Caudate nucleus (tissue), 63 donors: ENCODE measurements at places on chromosomes 1 and 21.

GRCh38 chr1:160808289-160808688 lies 12.3 kb downstream of the LY9 start:
- DNase-seq = no peak

GRCh38 chr1:67020304-67020703 lies 33.6 kb downstream of the SLC35D1 start:
- no peak for DNase-seq

DNA sequence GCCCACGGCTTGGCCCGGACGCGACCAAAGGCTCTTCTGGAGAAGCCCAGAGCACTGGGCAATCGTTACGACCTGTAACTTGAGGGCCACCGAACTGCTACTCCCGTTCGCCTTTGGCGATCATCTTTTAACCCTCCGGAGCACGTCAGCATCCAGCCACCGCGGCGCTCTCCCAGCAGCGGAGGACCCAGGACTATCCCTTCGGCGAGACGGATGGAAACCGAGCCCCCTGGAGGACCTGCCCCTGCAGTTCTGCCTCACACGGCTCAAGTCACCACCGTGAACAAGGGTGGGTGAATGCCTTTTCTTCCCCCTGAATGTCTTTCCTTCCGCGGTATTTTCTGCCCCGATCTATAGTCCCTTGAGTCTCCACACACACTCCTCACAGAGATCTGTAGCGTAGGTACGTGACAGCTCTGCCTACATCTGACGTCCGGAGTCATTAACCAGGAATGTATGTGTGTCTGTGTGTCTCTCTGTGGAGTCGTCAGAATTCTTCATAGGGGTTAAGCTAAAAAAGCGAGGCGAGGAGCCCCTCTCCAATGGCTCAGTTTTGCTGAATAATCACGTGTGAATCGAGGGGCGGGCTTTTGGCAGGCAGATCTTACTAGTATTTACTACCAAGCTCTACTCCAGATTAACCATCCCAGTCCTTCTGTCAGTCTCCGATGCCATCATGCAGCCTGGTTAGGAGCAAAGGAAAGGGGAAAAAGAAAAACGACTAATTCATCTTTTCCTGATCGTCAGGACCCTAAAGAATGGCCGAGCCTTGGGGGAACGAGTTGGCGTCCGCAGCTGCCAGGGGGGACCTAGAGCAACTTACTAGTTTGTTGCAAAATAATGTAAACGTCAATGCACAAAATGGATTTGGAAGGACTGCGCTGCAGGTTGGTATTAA lies at the start of gene CDKN2C:
TSS of gene CDKN2C (plus strand) at position 635 of the 898 bp plus-strand sequence. CDS start at position 759, 124 bp downstream.
- peak; percentile 71 for DNase-seq

DNA sequence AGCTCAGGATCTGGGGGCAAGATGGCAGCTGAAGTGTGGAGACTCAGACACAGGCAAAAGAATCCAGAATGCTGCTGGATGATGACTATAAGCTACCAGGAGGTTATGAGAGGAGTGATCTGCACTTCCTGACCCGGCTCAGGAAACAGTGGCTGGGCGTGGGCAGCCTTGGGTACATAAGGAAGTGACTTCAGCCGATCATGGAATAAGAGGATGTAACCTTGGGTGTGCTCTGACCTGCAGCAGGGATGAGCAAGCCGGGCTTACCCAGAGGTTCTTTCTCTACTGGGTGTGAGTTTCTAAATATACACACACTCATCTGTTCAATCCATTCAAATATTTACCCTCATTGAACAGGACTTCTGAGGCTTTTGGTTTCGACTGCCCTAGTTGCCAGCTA lies 62.7 kb downstream of the CD34 start:
- no peak for DNase-seq

DNA sequence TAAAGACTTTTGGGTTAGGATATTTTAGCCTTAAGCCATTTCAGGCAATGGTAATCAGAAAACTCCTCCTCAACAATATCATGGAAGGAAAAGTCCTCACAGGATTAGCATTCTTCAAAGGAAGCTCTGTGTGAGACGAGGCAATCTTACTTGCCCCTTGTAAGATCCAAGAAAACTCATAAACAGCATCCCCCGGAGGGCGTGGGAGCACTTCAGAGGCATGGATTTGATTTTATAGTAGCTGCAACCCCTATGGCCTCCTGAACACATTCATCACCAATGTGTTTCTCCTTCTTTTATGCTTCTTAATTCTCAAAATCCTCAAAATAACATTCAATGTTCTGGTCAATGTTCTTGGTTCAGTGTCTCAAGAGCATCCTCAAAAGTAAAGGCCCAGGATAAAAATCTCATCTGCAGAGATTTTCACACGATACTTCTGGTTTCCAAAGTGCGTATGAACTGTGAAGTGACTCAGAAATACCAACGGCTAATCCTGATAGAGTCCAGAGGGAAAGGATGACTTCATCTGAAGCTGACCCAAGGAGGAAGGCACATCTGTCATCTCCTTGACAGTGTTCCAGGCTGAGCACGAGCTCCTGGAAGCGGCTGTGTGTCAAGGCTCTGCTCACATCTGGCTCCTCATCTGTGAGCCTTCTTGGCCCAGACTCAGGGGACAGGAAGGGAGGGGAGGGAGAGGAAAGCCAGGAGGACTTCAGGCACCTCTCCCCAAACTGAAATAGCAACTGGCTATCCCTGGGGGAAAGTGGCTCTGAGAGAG lies 49.3 kb upstream of the PSEN2 start:
- no peak for DNase-seq

GRCh38 chr1:118271883-118272282 lies 86.9 kb upstream of the SPAG17 start:
- DNase-seq = no peak

- DNase-seq = no peak
Observed at GRCh38 chr1:186569856-186570255, 108.9 kb upstream of the PDC start.

DNA sequence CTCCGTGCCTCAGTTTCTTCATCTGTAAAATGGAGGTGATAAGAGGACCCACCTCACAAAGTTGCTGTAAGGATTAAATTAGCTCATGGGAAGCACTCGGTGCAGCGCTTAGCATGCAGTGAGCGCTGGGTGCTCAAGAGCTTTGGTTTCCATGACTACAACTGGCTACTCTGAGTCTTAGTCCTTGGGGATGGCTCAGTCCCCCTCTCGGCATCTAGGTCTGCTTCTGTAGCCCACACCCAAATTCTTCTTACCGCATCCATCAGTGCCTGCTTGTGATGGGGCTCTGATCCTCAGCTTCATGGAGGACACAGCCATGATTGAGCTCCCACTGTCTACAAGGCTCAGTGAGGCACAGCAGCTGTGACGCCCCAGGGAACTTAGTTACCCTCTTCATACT lies 159.0 kb downstream of the ACTL8 start:
- no peak for DNase-seq

DNA sequence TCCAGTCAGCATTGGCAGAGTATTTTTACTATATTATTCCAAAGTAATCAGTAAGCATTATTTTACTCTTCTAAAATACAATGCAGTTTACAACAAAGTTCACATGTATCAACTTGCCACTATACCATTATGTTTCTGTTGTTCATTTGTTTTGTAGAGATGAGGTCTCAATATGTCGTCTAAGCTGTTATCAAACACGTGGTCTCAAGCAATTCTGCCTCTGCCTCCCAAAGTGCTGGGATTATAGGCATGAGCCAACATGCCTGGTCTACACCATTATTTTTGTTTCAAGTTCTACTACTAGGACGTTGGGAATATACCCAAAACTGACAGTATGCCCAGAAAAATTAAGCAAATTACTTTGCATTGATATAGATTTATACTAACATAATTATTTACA lies 19.8 kb downstream of the FAF1 start:
- no peak for DNase-seq

- no peak for DNase-seq
Observed at GRCh38 chr1:107695341-107695740, 269.6 kb downstream of the VAV3 start.

GRCh38 chr1:96236156-96236739 lies 485.3 kb upstream of the PTBP2 start:
- no peak for DNase-seq
